ENCODE measurements at places on chromosomes 3 and 15. TPM values are rescaled to one million over a fixed set of nuclear protein-coding genes. Genes with fewer than 3 reads are reported as not detected.

GOLGA8S gene
- total RNA-seq = 0.60 TPM

UPK1B gene
- total RNA-seq = not detected

P4HTM gene
- total RNA-seq = 16.4 TPM

TMEM62 gene
- total RNA-seq = 16.0 TPM

GOLGA8A gene
- 43.5 TPM for total RNA-seq

USP50 gene
- total RNA-seq = 0.86 TPM

GPR156 gene
- total RNA-seq = 3.1 TPM

OXTR gene
- total RNA-seq = 1.1 TPM

SPINT1 gene
- 1.7 TPM for total RNA-seq

TMC3 gene
- not detected for total RNA-seq

IGF1R gene
- 30.7 TPM for total RNA-seq

COPG1 gene
- total RNA-seq = 139 TPM

CHDH gene
- total RNA-seq = 3.7 TPM

TMEM108 gene
- total RNA-seq = 2.1 TPM

CCRL2 gene
- total RNA-seq = 2.4 TPM

TUSC7 gene
- not detected for total RNA-seq

CTXN2 gene
- not detected for total RNA-seq

ROBO1 gene
- 28.2 TPM for total RNA-seq

- no peak for DNase-seq
These were observed 5.9 kb downstream of the KBTBD13 start for GRCh38 chr15:65082303-65082953.

DNA sequence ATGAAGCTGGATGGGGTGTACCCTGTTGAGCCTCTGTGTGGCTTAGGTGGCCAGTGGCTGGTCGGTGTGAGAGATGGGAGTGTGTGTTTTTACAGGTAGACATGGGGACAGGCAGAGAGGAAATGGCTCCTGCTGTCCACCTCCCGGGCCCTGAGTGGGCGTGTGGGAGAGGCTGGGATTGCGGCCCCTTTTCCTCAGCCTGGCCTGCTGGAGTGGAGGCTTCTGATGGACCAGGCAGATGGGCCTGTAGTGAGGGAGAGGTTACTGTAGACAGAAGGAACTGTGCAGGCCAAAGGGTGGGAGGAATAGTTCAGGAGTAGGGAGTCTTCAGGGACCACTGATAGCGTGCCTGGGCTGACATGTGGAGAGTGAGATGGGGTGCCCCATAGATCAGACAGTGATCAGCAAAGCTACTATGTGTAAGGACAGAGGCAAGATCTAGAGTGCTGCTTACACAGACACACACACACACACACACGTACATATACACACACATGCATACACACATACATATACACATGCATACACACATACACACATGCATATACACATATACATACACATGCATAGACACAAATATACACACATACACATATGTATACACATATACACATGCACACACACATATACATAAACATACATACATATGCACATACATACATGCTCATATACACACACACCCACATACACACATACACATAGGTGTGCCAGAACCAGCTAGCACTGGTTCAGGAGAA lies 26.4 kb downstream of the ACAA1 start:
- peak; percentile 54 for DNase-seq

- DNase-seq = no peak
These were observed 1049.1 kb downstream of the ROBO1 start for GRCh38 chr3:78718707-78719106.

- no peak for DNase-seq
These were observed 47.2 kb downstream of the CADM2 start for GRCh38 chr3:85005946-85006345.

- DNase-seq = no peak
These were observed 27.3 kb downstream of the LARP6 start for GRCh38 chr15:70826634-70827033.

- no peak for DNase-seq
These were observed 556.0 kb downstream of the OTOL1 start for GRCh38 chr3:162052636-162053035.

- DNase-seq = no peak
These were observed 81.7 kb downstream of the TAMM41 start for GRCh38 chr3:11764931-11765363.

GRCh38 chr15:31069360-31070000 lies 32.0 kb downstream of the TRPM1 start:
- DNase-seq = no peak

DNA sequence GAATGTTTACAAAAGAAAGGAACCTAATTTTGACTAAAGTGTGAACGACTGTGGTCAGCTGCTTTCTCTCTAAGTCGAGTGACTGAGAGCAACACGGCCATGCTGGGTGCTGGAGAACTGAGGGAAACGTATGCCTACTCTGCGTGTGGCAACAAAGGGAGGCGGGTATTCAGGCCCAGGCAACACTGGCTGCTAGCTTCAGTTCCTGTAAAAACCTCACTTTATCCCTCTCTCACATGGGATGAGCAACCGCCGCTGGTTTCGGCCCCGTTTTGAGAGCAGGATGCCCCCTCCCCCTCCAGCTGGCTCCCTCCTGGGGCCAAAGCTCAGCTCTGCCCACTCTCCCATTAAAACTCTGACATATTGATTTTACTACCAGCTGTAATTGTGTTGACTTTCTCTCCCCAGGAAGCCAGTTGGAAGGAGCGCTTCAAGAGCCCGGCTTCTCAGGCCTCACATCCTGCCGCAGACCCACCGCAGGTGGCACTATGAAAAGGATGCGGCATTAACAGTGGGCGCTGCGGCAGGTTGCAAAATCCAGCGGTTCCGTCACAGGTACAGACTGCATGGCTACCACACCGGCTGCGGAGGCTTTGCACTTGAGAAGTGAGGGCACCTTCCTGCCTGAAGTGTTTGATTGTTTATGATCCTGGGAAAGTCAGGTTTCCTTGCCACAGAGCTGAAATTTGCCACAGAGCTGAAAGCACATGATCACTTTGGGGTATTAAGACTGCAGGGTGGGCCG lies 12.7 kb downstream of the PLXND1 start:
- DNase-seq = no peak

GRCh38 chr3:56467801-56468183 lies 475 bp downstream of the ERC2 start:
- DNase-seq = no peak

- DNase-seq = no peak
These were observed 60.5 kb downstream of the CERS3 start for GRCh38 chr15:100468285-100468684.

GRCh38 chr15:61780278-61780980 lies 279.8 kb downstream of the VPS13C start:
- no peak for DNase-seq

DNA sequence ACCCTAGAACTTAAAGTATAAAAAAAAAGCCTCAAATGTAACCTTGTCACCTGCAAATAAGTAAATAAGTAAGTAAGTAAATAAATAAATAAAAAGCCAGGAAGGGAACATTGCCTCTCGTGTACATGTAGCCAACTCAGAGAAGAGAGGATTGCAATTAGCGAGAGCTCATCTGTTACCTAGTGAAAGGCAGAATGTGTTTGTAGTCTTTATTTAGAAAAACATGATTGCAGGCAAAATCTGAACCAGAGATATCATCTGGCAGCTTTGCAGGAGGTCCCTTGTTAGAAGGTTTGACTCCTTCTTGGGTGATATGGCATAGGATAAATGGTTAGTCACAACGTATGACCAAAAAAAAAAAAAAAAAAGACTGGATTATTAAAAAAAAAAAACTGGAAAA lies 71.6 kb upstream of the SYN2 start:
- DNase-seq = no peak

GRCh38 chr15:90829942-90830440 lies 38.4 kb upstream of the FURIN start:
- DNase-seq = peak; percentile 86

DNA sequence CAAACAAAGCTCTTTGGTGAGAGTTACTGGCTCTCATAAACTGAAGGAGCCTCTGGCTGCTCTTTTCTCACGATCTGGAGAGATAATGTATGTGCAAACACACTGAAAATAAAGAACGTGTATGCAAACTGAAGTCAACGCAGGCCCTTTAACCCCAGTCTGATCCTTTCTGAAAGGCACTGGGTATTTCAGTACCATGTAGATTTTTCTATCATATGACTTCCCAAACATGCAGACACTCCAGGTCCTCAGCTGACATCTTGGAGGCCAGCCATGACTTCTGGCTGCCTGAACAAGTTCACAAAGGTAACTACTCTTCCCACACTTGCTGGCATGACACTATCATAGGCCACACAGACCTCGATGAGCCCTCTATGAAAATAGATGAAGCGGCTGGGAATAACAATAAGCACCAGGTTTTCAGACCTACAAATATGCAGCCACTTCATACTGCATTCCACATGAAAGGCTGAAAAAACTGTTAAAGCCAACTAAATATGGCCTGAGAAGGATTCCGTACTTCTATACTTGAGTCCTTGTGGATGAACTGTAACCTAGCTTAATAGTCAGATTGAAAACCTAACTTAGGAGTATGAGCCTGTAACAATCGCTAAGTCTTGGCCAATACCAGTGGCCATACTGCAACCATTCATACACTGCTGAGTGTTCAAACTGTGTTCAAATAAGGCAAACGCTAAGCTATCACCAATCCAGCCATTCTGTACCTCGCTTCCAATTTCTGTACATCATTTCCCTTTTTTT lies 121.3 kb downstream of the THRB start:
- DNase-seq = no peak

DNA sequence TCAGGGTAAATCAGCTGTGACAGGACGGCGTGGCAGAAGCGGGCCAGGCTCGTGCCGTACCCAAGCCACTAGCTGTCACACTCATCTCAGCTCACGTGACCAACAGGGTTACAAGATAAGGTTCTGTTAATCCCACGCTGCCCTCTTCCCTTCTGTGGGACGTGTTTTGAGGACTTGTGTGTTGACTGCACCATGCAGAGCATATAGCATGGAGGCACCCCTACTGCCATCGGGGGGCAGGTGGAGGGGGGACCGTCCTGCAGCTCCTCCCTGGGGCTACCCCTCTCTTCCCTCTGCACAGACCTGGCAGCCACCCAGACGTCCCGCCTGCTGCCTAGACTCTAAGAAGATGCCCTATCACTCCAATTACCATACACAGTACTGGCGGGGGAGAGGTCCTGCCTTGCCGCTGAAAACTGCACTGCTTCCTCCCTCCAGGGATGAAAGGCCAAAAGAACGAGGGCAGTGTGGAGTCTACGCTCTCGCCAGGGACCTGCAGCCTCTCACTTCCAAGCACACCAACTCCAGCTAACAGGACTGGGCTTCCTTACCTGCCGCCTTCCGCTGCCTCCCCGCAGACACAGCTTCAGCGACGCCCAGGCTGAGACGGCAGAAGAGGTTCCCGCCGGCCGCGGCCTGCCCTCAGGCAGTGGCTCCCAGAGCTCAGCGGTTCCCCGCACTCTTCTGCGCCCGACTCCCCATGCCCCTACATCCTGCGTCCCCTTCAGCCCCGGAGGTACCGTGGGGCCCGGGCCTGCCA lies at the start of gene TNK2:
Gene TNK2, minus strand, starts transcription at position 618 of the 760 bp plus-strand sequence. CDS start 19,963 bp downstream, outside the sequence.
- peak; percentile 84 for DNase-seq

DNA sequence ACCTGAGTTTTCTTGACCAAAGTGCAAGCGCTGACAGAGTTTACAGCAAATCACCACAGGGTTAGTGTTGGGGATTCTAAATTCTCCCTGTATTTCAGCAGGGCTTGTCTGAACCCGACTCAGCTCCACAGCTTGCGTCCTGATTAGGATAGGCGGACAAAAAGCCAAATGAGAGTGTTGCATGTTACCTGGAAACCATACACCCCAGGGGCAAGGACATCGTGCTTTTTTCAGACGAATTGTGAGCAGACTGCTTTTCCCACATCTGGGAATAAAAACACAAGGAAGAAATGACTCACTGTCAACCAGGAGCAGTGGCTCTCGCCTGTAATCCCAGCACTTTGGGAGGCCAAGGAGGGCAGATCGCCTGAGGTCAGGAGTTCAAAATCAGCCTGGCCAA lies 3.0 kb downstream of the DZIP1L start:
- DNase-seq = no peak

DNA sequence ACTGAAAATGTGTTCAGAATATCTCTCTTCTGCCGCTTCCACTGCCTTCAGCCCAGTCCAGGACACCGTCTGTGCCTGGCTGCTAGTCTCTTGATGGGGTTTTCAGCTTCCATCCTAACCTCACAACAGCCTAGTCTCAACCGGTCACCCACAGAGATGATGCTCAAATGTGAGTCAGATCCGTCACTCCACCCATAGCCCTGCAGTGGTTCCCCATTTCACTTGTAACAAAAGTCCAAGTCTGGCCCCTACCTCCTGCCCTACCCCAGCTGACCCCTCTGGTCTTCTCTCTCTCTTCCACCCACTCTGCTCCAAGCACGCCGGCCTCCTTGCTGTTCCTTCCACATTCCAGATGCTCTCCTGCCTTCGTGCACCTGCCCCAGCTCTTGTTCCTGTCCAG lies 68.1 kb downstream of the PPARG start:
- no peak for DNase-seq

- DNase-seq = no peak
These were observed 428.1 kb downstream of the ROBO2 start for GRCh38 chr3:77467702-77468625.

GRCh38 chr3:159082519-159082918 lies 280.7 kb downstream of the MFSD1 start:
- DNase-seq = no peak

- DNase-seq = peak; percentile 95
These were observed 811 bp downstream of the SKIL start for GRCh38 chr3:170358042-170359010.

GRCh38 chr3:42683875-42684598 lies 1.3 kb upstream of the KLHL40 start:
- peak; percentile 88 for DNase-seq

GRCh38 chr3:95289295-95289694 lies 1226.4 kb downstream of the NSUN3 start:
- DNase-seq = no peak

- DNase-seq = peak; percentile 81
These were observed 279.1 kb upstream of the THRB start for GRCh38 chr3:24773798-24774197.

DNA sequence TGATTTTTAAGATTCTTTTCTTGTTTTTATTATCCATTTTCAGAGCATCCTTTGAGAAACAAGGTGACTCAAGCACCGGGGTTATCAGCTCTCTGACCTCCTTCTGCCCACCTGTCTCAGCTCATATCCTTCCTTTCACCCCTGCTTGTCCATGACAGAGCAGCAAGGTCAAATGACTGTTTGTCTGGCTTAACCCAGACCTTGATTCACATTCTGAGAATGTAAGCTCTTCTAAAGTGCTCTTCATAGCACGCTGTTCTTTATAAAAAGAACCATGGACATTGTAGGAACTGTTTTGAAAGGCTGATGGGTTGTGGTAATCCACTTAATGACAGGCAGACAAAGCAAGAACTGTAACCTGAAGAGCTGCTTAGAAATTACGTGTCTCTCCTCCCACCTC lies 122.5 kb downstream of the CHST2 start:
- DNase-seq = no peak

GRCh38 chr3:73235768-73236167 lies 174.3 kb downstream of the EBLN2 start:
- DNase-seq = no peak

Data from posterior vena cava (tissue), 2 donors.